ENCODE measurements at places on chromosomes 5 and 9.

- DNase-seq: no peak
Observed at GRCh38 chr5:155418960-155419579, 405.5 kb downstream of the KIF4B start.

GRCh38 chr9:93829271-93830011, 125.7 kb downstream of the BARX1 start:
- DNase-seq: no peak

- DNase-seq: no peak
Observed at GRCh38 chr9:18487611-18488010, 13.7 kb downstream of the ADAMTSL1 start.

DNA sequence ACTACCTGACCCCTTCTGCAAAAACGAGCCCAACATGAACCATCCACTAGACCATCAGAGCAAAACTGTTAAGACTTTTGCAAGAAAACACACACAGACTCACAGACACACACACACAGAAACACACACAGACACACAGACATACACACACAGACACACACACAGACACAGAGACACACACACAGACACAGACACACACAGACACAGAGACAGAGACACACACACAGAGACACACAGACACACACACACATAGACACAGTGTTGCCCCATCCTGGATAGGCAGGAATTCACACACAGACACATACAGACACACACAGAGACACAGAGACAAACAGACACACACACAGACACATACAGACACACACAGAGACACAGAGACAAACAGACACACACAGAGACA, 52.5 kb downstream of the NACC2 start:
- DNase-seq: no peak

DNA sequence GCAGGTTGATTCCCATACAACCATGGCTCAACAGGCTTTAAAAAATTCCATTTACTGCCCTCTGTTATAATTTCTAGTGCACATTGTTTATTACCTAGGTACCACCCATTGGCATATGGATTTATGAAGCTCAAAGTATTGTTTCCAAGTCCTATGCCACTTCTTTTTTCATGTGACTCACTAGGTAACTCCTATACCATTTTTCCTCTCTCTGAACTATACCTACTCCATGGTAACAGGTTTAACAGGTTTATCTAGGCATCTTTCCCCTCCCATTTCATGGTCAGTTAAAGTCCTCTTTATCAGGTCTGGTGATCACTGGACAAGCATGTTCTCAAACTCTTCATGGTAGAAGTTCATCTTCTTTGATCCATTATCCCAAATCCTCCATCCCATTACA, 49.6 kb upstream of the ABCA1 start:
- DNase-seq: no peak

GRCh38 chr9:136117916-136118319, 757 bp downstream of the TMEM250 start:
- DNase-seq: peak; percentile 58

DNA sequence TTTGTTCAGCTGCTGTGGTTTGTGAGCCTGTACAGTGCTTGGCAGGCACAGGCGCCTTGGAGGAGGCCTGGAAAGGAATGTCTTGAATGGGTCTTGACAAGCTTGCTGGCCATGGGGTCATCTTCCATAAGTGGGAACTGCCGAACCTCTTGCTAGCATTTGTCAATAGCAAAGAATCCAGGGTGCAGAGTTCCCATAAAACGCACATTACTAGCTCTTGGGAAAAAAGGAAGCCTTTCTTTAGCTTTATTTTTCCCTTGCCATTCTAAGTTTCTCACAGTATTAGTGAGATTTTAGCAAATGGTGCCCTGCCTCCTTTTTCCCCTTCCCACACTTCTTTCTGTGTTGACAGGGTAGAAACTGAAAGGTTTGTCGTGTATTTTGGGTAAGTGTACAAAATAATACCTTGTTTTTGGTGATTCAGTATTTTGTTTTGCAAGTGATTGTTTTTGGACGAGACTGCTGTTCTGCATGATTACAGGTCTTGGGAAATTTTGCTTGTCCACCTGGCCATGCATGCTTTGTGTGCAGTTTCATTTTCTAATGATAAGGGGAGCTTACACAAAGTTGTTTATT, 82.0 kb downstream of the ADGRV1 start:
- no peak for DNase-seq

GRCh38 chr9:3862561-3862960, 336.8 kb upstream of the RFX3 start:
- DNase-seq: no peak

GRCh38 chr5:1514027-1514818, 9.5 kb downstream of the LPCAT1 start:
- DNase-seq: no peak

DNA sequence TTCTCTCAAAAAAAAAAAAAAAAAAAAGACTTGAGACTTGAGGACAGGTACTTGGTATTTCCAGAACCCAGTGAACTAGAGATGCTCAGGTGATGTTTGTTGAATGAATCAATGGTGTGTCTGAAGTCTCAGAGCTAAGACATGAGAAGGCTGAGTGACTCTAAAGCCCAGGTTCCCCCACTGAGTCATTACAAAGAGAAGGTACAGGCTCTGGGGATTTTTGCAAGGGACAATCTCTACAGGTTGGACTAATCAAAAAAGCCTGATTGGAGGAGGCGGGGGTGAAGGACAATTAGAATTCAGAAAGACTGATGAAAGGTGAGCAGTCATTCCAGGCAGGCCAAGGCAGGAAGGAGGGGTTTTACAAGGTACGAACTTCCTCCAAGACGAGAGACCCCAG, 8.2 kb upstream of the FABP6 start:
- DNase-seq: no peak

DNA sequence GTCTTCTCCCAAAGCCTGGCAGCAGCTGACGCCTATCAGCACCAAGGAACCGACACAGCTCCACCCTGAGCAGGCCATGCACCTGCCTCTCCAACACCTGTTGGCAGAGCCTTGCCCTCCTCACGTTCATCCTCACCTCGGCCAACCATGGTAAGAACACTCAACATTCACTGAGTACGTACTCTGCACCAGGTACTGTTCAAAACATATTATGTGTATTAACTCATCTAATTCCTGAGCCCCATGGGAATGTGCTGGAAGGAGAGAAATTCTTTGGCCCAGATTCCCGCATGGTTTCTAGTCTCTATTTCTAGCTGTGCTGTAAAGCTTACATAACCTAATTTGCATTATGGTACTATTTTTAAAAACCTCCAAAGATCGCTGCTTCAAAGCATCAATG, 86.1 kb downstream of the GPR21 start:
- no peak for DNase-seq

Measured in adipocyte (in vitro differentiated cells).